ENCODE measurements at places on chromosomes 2 and 18. TPM values are rescaled to one million over a fixed set of nuclear protein-coding genes. Genes with fewer than 3 reads are reported as not detected.

DNA sequence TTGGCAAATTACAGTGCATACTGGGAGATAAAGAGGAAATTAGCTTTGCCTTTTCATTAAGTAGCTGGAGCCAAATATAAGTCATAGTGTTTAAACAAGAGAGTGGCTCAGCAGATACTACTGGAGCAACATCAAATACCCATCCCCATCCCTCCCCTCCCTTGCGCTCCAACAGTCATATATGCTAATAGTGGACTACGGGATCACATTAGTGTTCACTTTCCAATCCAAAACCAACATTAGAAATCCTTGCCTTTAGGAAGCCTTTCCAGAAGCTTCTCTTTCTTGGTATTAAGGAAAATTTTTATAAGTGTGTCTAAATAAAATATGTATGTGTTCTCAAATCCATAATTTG, 1669.3 kb downstream of the SUCLG1 start:
- no peak overlapping the region for H3K4me3 ChIP-seq
- H3K4me1 ChIP-seq: no peaks in the 10 kb centered on the region
- H3K27ac ChIP-seq: no peak overlapping the region
- no peaks in the 10 kb centered on the region for H3K27me3 ChIP-seq

DPP4 gene
- 67.0 TPM for total RNA-seq

GRCh38 chr2:197431858-197432257, 3.0 kb downstream of the SF3B1 start:
- peaks cover 59% of the 10 kb centered on the region for H3K4me1 ChIP-seq
- peaks cover 42% of the 10 kb centered on the region for H3K36me3 ChIP-seq
- peak overlapping the region; percentile 47 for H3K27ac ChIP-seq
- peak overlapping the region; percentile 65 for H3K4me3 ChIP-seq

GRCh38 chr18:26477828-26478466, 70.4 kb downstream of the KCTD1 start:
- no peaks in the 10 kb centered on the region for H3K27me3 ChIP-seq
- H3K27ac ChIP-seq: no peak overlapping the region
- no peaks in the 10 kb centered on the region for H3K4me1 ChIP-seq
- no peaks in the 10 kb centered on the region for H3K36me3 ChIP-seq

- no peak overlapping the region for H3K27ac ChIP-seq
- H3K4me1 ChIP-seq: peaks cover 29% of the 10 kb centered on the region
- DNase-seq: no peak
Observed at GRCh38 chr18:76953156-76953555, 130.8 kb downstream of the ZNF236 start.

- H3K4me1 ChIP-seq: peaks cover 31% of the 10 kb centered on the region
- no peaks in the 10 kb centered on the region for H3K36me3 ChIP-seq
- no peak overlapping the region for H3K4me3 ChIP-seq
- no peak for DNase-seq
Observed at GRCh38 chr18:46343456-46343855, 239.3 kb downstream of the HAUS1 start.

HOXD12 gene
- total RNA-seq: not detected

DNA sequence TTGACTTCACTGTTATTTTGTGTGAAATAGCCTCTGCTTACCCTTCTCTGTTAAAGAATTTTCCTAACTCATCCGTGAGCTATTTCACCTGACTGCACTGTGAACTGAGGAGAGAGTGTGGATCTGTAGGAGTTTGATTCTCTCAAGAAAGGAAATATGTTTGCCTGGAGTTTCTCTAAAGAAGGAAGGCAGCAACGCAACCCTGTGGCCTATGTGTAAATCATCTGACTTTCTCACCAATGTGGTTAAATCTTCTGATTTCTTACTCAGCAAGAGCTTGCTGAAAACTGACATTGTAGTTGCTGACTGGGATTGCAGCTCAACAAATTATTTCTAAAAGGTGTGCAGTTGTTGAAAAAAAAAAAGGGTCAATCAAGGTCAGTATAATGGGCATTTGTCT, 153.9 kb upstream of the PELI1 start:
- H3K4me3 ChIP-seq: no peak overlapping the region
- H3K27ac ChIP-seq: no peak overlapping the region
- H3K27me3 ChIP-seq: peaks cover 37% of the 10 kb centered on the region
- no peak for DNase-seq

- H3K27me3 ChIP-seq: peaks cover 32% of the 10 kb centered on the region
- H3K4me3 ChIP-seq: no peak overlapping the region
- no peaks in the 10 kb centered on the region for H3K36me3 ChIP-seq
- DNase-seq: no peak
Observed at GRCh38 chr2:10864861-10865636, 46.7 kb upstream of the KCNF1 start.

DNA sequence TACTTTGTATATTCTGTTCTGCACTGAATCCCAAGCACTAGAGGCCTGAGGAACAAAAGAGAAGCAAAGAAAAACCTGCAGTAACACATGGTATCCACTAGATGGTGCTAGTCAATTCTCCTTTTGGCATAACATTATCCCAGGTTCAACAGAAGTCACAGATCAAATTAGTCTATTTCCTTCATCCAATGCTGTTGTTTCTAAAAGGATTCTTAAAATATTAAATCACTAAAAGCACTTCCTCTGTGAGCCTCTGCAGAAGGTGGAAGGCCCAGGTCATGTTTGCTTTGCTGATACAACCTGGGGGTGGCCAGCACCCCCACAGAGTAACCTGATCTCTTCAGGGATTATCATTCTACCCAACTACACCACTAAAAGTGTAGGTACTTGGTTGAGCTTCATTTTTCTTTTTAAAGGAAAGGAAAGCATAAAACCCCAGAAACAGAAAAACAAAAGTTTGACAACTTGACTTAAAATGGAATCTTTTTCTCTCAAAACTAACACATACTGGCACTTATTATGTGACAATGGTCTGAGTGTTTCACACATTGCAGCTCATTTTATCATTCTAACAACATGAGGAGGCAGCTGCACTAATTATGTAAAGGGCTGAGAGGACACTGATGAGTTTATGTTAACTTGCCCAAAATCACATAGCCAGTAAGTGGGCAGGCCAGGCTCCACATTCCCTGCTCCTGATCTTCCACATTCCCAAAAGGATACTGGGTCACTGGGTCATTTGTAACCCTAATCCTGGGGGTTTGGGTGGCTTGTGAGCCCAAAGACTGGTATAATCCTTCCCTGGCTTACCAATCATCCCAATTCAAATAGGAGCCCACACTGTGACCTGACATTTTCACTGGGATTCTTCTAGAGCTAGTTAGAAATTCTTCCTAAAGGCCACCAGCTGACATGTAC, 66.8 kb upstream of the DNER start:
- no peak overlapping the region for H3K4me3 ChIP-seq
- peaks cover 76% of the 10 kb centered on the region for H3K36me3 ChIP-seq
- no peaks in the 10 kb centered on the region for H3K27me3 ChIP-seq
- no peak overlapping the region for H3K27ac ChIP-seq
- no peak for DNase-seq
- peaks cover 26% of the 10 kb centered on the region for H3K4me1 ChIP-seq

POMC gene
- total RNA-seq: 5.8 TPM

SERPINB13 gene
- not detected for total RNA-seq

DNA sequence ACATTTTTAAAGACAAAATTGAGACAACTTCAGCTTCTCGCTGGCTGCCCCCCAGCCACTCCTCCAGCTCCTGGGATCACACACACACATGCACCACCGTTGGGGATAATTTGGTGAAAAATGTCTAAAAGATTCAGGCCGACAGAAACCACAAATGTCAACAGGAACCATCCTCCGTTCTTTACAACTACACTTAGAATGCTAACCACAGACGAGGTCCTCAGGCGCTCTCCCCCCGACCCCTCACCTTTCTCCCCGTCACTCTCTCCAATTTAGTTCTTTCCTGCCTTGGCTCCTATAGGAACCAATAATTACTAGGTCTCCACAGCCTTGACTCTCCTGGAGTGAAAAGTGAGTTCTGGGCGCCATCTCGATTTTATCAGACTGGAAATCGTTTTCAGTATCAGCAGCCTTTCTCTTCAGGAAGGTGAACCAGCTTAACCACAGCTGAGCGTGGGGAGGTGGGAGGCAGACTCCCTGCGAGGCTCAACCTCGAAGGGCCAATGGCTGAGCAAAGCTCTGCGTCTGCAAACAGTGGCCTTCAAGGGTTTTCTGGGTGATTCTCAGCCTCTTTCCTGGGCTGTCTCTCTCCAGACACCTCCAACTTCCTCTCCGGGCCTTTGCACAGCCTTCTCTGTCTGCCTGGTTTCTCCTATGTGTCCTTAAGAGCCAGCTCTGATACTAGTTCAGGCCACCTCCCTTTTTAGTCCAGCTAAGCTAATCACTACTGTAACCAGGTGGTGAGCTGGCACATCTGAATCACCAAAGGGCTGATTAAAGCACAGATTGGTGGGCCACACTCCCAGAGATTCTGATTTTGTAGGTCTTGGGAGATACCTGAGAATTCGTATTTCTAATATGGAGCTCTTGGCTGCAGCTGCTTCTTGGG, 115.7 kb upstream of the COPS8 start:
- H3K27ac ChIP-seq: peak overlapping the region; percentile 84
- DNase-seq: peak; percentile 33
- peaks cover 35% of the 10 kb centered on the region for H3K4me1 ChIP-seq
- peak overlapping the region; percentile 71 for H3K4me3 ChIP-seq
- no peaks in the 10 kb centered on the region for H3K36me3 ChIP-seq

GRCh38 chr2:86371527-86371926, 34.1 kb upstream of the REEP1 start:
- no peak for DNase-seq
- peaks cover 29% of the 10 kb centered on the region for H3K4me1 ChIP-seq
- no peak overlapping the region for H3K4me3 ChIP-seq
- peaks cover 10% of the 10 kb centered on the region for H3K36me3 ChIP-seq
- peak overlapping the region; percentile 5 for H3K27ac ChIP-seq

DNA sequence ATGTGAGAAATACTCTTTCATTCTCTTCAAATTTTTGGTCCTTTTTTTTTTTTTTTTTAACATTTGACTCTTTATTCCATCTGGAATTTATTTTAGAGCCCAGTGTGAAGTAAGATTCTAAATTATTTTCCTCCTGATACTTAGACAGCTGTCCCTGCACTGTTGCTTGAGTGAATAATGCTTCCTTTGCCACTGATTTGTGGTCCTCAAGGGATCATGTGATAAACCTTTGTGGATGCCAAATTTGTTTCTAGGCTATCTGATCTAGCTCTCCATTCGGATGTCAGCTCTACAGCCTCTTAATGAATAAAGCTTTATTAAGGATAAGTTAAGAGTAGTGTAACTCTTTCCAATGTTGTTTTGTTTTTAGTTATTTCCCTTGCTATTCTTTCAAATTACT, 142.3 kb downstream of the SMAD7 start:
- H3K27me3 ChIP-seq: peaks cover 3% of the 10 kb centered on the region
- peaks cover 48% of the 10 kb centered on the region for H3K4me1 ChIP-seq
- H3K27ac ChIP-seq: no peak overlapping the region
- H3K4me3 ChIP-seq: no peak overlapping the region
- no peak for DNase-seq
- H3K36me3 ChIP-seq: no peaks in the 10 kb centered on the region

DNA sequence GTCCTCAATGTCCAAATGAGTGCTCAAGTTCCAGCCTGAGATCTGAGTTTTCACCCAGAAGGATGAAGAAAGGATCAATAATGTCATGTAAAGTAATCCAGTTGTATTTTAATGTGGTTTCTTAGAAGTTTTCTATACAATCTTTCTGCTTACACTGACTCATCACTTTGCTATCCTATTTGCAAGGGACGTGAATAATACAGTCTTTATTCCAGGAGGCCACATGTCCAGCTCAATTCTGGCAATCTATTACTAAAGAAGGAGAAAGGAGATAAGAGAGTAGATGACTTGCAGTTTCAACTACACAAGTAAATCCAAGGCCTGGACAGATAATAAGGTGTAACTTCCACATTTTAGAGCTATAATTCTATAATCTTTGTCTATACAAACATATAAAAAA, 601.1 kb upstream of the SETBP1 start:
- H3K36me3 ChIP-seq: no peaks in the 10 kb centered on the region
- DNase-seq: no peak
- no peak overlapping the region for H3K27ac ChIP-seq
- no peaks in the 10 kb centered on the region for H3K4me1 ChIP-seq

NCKAP5 gene
- not detected for total RNA-seq

REG1A gene
- total RNA-seq: not detected

POU3F3 gene
- total RNA-seq: not detected

GRCh38 chr2:174888146-174888545, 117.0 kb downstream of the CHN1 start:
- H3K4me3 ChIP-seq: no peak overlapping the region
- no peaks in the 10 kb centered on the region for H3K27me3 ChIP-seq
- H3K4me1 ChIP-seq: peaks cover 5% of the 10 kb centered on the region
- DNase-seq: no peak
- H3K27ac ChIP-seq: no peak overlapping the region
- H3K36me3 ChIP-seq: no peaks in the 10 kb centered on the region

DNA sequence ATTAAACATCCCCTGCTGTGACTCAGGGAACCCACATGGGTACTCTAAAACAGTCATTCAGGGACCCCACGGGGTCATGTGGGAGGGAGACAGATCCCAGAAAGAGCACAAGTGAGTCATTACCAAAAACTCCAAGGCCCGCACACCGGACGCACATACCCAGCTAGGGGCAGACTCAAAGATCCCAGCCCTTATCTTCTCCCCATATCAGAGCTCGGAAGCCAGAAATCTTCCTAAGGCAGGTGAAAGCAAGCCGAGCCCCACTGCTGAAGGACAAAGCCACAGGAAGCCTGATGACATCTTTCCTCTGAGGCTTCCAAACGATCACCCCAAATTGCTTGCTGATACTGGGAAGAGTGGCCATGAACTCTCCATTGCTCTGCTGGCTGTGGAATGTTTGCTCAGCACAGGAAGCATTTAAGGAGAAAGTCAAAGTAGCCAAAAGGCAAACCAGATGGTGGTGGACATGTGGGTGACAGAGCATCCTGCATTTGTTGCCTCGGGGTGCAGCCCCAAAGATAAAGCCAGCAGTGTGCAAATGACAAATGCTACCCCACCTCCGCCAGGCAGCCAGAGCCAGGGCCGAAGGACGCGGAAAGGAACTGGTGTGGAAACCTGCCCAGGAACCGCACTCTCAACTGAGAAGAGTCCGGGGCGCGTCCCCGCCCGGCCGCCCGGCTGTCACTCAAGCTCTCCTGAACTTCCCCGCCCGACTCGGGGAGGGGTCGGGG, 784 bp downstream of the ACTR1B start:
- no peaks in the 10 kb centered on the region for H3K27me3 ChIP-seq
- H3K27ac ChIP-seq: peak overlapping the region; percentile 98
- peaks cover 30% of the 10 kb centered on the region for H3K4me1 ChIP-seq
- DNase-seq: peak; percentile 67
- H3K36me3 ChIP-seq: peaks cover 40% of the 10 kb centered on the region
- H3K4me3 ChIP-seq: peak overlapping the region; percentile 92

DNA sequence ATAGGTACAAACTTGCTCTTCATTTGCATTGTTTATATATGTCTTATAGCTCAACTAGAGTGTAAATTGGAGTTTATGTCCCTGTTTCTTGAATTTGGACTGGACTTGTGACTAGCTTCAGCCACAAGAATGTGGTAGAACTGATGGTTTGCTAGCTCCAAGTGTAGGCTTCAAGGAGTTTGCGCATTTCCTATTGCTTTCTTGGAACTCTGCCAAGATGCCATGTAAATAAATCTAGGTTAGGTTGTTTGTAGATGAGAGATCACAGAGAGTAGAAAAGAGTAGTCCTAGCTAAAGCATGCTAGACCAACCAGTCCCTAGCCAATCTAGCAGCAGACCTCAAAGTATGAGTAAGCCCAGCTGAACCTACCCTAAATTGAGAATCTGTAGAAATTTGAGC, 183.0 kb upstream of the CYP26B1 start:
- H3K4me3 ChIP-seq: no peak overlapping the region
- H3K4me1 ChIP-seq: peaks cover 3% of the 10 kb centered on the region
- H3K27ac ChIP-seq: no peak overlapping the region
- H3K36me3 ChIP-seq: no peaks in the 10 kb centered on the region

Data from activated T-helper 2 cell treated with anti-CD3 and anti-CD28 coated beads, Interferon-gamma antibody, Interleukin-2, Interleukin-4, amounts not matched to agents 10 μg/mL and 5 μg/mL and 100 μg/mL, durations not matched to agents 14 hours and 24 hours and 36 hours (primary cell).